ENCODE measurements at places on chromosomes 4 and X.

GRCh38 chr4:995311-996026 is 2.3 kb upstream of the SLC26A1 start:
- DNase-seq, result no peak

- no peak for DNase-seq
Observed at GRCh38 chrX:149903889-149904748, 23.1 kb downstream of the MAGEA8 start.

GRCh38 chr4:169070071-169070894 is 60.2 kb upstream of the CBR4 start:
- DNase-seq, result no peak

DNA sequence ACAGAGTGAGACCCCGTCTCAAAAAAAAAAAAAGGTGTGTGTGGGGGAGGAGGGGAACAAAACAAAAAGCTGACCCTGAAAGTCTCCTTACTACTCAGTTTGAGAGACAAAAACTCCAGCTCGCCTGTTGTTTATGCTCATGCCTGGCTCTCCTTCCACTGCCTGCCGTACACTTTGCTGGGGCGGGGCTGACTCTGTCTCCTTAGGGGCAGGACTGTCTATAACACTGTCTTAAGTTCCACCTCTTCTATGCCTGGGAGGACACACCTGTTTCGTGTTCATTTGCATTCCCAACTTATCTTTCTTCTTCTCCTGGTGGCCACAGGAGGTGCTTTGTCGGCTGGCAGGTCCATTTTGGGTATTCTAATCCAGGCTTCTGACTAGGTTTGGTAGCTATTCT is 81.4 kb downstream of the MTNR1A start:
- DNase-seq, result no peak

Data from CD4-positive, alpha-beta T cell treated with Interferon gamma for 1 hour (primary cell).